ENCODE measurements at places on chromosomes 7 and 10.

DNA sequence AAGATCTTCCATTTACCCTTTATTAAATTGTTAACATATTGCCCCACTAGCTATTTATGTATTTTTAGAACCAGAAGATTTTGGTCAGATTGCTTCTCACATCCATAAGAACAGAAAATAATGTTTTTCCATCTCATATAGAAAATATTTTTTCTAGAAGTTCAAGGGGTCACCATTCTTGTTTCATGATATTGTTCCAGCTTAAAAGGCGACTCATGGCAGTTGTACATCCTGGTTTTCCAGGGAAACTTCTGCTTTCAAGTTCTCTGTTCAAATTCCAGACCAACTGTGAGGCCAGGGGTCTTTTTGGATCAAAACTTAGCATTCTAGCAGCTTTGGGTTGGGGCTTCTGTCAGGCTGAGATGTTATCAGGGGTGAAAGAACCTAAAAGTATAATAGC lies 84.4 kb downstream of the LRRC4 start:
- no peak for DNase-seq

DNA sequence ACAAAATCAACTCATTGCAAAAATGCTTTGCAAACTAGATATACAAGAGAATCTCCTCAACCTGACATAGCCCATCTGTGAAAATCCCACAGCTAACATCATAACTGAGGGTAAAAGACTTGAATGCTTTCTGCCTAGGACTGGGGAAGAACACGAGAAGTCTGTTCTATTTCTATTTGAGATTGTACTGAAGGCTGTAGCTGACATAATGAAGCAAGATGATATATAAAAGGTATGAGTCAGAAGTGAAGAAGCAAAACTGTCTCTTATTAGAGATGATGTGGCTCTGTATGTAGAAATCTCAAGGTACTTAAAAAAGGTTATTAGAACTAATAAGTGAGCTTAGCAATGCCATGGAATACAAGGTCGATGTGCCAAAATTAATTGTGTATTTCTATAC lies 639.9 kb upstream of the PFKP start:
- no peak for DNase-seq

GRCh38 chr7:44912775-44913347 lies 27.5 kb upstream of the PURB start:
- no peak for DNase-seq

DNA sequence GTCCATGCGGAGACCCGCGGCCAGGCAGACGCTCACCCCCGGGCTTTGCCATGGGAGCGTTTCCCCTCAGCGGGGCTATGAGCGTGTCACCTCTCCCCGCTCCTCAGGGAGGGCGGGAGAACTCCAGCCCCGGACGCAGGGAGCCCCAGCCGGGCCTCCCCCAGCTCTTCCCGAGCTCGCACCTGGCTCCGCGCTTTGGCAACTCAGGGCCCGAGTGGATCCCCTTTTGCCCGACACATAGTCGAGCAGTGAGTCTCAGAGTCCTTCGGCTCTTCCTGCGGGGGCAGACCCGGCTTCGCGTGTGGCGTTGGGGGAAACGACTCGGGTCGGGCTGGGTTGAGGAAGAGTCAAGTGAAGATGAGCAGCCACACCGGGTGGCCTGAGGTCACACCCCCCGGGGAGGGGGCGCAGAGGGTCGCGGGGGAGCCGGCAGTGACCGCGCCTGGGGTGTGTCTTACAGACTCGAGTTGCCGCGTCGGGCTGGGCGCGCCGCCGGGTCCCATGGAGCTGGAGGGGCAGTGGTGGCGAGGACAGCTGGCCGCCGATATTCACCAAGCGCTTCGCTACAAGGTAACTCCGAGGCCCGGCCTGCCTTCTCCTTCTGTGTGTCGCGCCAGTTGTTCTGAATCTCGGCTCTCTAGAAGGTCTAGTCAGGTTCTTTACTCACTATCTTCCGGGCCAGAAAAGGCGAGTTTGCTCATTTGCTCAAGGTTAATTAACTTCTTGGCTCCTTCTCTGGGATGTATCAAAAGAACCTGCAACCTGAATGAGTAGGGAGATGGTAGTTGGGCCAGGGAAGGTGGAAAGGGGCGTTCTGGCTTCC lies 721 bp downstream of the CCNJ start:
- peak; percentile 37 for DNase-seq

GRCh38 chr10:112695539-112695938 lies 248.5 kb downstream of the VTI1A start:
- no peak for DNase-seq

GRCh38 chr7:24756545-24757352 lies 515 bp downstream of the GSDME start:
- DNase-seq, result peak; percentile 1

GRCh38 chr7:96330193-96330592 lies 8.3 kb upstream of the SLC25A13 start:
- DNase-seq, result no peak

- no peak for DNase-seq
Measured at GRCh38 chr10:3091921-3092320, 24.6 kb downstream of the PFKP start.

DNA sequence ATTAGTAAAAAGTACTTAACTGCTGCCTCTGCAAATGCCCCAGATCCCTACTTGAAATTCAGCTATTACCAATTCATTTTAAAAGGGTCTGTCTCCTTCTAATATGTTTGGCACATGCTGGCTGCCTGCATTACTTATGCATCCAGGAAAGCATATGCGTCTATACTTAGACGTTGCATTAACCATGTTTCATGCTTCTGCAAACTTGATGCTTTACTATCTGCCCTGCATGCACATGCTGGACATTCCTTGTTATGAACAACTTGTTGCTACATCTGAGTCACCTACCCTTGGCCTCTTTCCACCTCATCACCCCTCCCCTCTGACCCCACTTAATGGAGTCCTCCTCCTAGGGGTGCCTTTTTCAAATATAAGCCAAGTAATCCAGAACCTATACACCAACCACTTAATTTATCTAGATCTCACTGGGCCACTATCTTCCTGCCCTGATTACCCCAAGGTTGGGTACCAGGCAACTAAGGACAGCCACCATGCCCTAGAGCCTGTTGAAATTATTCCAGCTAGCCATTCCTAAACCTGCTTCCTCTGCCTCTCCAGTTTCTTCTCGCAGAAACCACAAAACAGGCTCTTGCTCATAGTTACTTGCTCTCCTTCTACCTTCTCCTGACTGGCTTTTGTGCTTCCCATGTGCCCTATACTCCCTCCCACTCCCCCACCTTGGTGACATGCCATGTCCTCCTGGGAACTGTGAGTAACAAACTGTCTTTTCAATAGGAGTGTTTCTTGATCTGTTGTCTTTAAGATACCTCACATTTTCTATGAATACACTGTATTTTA lies 1187.9 kb downstream of the REEP3 start:
- DNase-seq, result no peak

GRCh38 chr7:121039510-121039822 lies 51.0 kb downstream of the CPED1 start:
- DNase-seq, result no peak

GRCh38 chr7:139827042-139827441 lies 2.0 kb upstream of the TBXAS1 start:
- peak; percentile 13 for DNase-seq

- DNase-seq, result no peak
Measured at GRCh38 chr7:76050545-76050944, 2.6 kb downstream of the MDH2 start.

GRCh38 chr10:97129666-97130065 lies 56.1 kb downstream of the SLIT1 start:
- DNase-seq, result no peak

DNA sequence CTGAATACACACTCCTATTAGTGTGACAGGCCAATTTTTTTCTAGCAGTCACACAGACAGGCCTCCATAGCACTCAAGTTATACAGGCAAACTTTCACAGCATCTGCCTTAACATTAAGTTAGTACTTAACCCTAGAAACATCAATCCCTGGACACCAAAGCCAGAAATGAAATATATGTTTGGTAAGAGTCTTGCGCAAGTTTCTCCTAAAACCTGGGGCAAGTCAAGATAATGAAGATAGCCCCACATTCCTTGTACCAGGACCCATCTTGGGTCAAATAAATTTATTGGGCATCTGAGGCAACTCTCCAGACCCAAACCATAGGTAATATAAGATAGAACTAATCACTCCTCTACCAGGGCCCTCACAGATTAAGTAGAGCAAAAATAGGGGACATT lies 70.8 kb upstream of the ZNF92 start:
- DNase-seq, result no peak

DNA sequence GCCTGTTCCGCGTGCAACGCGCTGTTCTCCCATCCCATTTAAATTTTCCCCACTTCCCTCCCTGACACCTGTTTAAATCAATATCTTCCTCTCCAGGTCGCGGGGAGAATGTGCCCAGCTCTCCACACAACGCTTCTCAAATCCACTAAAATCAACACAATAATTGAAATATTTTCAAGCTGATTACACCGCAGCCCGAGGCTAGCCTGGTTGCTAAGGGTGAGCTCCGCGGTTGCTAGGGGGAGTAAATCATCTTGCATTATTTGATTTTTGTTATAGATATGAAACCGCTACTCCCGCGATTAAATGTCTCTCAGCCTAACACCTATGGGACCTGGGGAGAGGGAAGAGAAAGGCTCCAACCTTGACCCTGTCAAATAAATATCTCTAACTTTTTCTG lies 36.2 kb downstream of the UNCX start:
- DNase-seq, result no peak

- no peak for DNase-seq
Measured at GRCh38 chr7:4713183-4713784, 31.2 kb downstream of the FOXK1 start.

GRCh38 chr7:11758627-11759111 lies 73.3 kb downstream of the THSD7A start:
- DNase-seq, result no peak

- no peak for DNase-seq
Measured at GRCh38 chr10:89309156-89310055, 7.6 kb downstream of the IFIT2 start.

DNA sequence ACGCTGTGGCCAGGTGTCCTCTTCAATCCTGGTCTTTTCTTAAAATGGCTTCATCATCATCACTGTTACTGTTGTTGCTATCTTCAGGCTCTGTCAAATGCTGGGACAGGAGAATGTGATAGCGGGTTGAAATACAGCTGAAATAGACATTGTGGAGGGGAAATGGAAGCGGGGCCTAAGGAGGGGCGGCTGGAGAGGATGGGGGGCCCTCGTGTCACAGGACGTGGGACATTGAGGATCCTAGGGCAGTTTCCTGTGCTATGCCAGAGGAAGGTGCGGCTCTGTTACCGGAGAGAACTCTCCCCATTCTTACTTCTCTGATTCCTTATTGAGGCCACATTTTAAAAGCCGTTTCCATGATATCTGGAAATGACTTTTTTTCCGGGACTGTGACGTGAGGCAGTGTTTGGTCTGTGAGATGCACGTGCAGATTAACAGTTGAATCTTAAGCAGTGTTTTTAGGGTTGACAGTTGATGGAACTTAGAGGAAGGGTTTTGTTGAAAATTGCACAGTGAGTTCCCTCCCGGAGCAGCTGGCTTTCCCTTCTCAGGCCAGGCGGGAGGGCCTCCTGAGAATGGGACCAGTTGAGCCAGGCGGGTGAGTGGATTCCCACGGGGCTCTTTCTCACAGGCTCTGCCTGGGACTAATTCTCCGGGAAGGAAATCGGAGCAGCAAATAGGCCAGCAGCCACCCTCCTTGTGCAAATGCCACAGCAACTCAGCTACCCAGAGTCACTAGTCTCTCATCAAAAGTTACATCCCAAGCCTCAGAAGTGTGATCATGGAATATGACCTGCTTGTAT lies 125.2 kb downstream of the TACC2 start:
- no peak for DNase-seq

DNA sequence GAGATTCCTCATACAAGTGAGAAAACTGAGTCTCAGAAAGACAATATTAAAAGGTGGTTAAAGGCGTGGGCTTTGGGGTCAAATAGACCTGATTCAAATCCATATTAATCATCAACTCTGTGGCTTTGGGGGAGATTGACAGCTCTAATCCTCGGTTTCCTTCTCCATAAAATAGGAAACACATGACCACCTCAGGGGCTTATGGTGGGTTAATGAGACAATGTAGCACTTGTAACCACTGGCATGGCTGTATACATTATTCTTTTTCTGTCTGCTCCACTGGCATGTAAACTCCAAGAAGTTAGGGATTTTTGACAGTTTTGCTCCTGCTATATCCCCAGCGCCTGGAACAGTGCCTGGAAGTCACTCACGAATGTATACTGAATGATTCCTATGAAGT lies 120.8 kb upstream of the GAD2 start:
- DNase-seq, result no peak

GRCh38 chr10:99548041-99548530 lies 15.3 kb downstream of the NKX2-3 start:
- no peak for DNase-seq

- no peak for DNase-seq
Measured at GRCh38 chr7:73613954-73614735, 10.2 kb downstream of the MLXIPL start.

GRCh38 chr10:14601872-14602725 lies 172.6 kb downstream of the FAM107B start:
- DNase-seq, result peak; percentile 74

DNA sequence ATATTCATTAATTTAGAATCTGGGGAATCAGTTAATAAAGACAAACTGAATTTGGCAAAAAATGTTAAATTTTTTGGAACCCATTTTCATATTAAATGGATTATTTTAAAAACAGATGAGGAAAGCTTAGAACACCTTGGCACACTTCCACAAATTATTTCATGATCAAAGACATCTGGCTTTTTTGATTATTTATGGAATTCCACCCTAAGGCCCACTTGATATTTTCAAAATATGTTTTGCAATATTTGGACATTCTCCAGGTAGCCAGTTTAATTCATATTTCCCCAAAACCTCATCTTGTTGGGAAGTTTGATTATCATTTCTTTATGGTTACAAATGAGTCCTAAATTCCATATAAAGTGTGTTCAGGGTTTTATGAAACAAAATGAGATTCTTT lies 129.9 kb downstream of the DOCK4 start:
- DNase-seq, result no peak

- DNase-seq, result no peak
Measured at GRCh38 chr10:48429309-48429708, 122.8 kb downstream of the MAPK8 start.

DNA sequence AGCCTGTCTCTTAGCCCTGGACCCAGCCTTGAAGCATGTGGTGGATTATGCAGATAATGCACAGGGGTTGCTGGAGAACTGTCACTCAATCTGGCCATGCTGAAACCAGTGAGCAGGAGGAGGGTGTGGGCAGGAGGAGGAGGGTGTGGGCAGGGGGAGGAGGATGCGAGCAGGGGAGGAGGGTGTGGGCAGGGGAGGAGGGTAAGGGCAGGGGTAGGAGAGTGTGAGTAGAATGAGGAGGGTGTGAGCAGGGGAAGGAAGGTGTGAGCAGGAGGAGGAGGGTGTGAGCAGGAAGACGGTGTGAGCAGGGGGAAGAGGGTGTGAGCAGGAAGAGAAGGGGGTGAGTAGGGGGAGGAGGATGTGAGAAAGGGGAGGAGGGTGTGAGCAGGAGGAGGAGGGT lies 18.8 kb downstream of the CAMK2B start:
- no peak for DNase-seq
